ENCODE measurements at places on chromosomes 7 and 10. TPM values are rescaled to one million over a fixed set of nuclear protein-coding genes. Genes with fewer than 3 reads are reported as not detected.

GRCh38 chr7:27051451-27051850 lies 44.3 kb downstream of the HOXA1 start:
- DNase-seq = no peak

DNA sequence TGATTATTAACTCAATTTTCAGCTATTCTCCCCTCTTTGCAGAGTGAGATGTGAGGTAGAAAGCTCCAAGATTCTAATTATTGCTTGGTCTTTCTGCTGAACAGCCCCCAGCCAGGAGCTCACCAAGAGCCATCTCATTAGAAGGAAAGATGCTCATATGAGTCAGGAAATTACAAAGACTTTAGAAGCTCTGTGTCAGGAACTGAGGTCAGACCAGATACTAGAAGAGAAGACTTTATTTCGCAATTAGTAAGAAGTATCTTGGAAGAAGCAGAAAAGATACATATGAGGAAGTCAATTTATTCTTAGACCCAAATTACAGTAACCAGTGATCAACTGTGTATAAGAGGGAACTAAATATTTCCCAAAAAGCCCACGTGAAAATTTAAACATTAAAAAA lies 626.9 kb downstream of the ZWINT start:
- DNase-seq = no peak

GRCh38 chr10:88979153-88979562 lies 11.4 kb upstream of the FAS start:
- no peak for DNase-seq

The IL15RA gene
- total RNA-seq = 18.0 TPM

- DNase-seq = peak; percentile 73
Measured at GRCh38 chr10:12419262-12419847, 70.0 kb downstream of the CAMK1D start.

The ICA1 gene
- 37.6 TPM for total RNA-seq

DNA sequence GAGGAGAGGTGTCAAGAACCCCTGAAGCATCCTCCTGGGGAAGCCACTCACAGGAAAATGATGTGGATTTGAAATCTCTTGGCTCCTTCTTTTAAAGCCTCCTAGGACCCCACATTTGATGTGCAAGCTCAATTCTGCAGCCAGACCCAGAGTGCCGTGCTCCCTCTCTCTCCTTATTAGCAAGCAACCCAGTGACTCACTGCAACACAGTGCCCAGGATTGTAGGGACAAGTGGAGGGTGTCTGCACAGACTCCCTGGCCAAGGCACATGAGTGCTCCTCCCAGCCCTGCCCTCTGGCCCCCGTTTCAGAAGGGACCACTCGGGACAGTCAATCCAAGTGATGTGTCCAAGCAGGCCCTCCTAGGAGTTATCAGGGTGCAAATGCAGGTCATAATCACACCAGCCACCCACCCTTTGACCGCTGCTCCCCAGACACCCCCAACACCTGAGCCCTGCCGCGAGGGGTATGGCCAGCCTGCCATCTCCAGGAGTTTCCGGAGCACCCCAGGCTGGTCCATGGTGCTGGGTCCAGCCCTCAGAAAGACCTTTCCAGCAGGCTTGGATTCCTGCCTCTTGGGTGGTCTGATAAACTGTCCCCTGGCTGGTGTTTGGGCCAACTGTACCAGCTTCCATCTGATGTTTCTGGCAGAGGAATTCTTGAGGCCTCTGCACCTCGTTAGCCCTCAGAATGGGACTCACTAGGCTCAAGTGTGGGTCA lies 54.5 kb upstream of the CXCL12 start:
- no peak for DNase-seq

DNA sequence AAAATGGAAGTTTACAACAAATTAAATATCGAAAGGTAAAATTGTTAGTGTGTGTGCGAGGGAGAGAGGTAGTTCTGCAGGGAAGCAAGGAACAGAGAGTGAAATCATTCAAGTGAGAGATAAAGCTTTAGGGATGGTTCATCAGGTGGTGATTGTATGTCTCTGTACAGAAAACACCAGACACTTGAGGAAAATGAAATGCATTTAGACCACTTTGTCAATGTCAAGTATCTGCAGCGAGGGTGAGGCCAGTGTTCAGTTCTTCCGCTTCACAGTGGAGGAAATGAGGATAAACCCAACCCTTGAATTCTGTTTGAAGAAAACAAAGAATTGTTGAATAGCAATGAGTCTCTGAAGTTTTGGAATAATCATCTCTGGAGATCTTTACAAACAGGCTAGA lies 14.4 kb upstream of the ITGB1 start:
- DNase-seq = no peak

GRCh38 chr10:104406715-104407650 lies 53.4 kb downstream of the CFAP58 start:
- DNase-seq = no peak

The ASB4 gene
- not detected for total RNA-seq

The SPDYE2 gene
- not detected for total RNA-seq

DNA sequence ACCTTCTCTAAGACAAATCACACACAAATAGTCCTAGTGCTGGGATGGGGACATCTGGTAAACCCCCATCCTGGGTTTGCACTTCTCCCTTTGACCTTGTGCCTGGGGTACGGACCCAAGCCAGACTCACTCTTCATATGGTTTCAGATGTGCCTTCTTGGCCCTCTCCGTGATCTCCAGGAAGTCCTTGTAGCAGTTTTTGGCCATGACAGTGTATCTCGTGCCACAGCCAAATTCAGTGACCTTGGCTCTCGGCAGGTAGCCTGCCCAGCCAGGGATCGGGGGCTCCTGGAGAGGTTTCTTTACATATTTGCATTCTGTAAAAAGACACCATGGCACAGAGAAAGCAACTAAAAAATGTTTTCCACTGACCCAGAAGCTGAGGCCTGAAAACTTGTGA lies 43.9 kb downstream of the PNLIPRP2 start:
- DNase-seq = no peak

DNA sequence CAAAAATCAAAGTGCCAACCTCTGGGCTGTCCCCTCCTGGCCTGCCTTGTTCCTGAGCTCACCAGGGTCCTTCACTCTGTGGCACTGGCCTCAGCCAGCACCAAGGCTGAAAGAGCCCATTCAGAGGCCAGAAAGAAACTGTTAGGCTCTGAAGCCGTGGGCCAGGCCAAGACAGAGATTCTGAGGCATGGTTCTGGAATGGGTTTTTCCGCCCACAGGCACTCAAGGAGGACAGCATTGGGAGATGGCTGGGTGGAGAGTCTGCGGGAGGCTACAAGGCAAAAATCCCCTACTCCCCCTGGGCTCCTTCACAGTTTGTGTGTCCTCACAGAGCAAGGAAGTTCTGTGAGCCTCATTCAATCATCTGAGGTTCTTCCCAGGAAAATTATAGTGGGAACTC lies 31.7 kb downstream of the GRIFIN start:
- no peak for DNase-seq

GRCh38 chr10:120511165-120511564 lies 54.1 kb downstream of the PLPP4 start:
- DNase-seq = no peak

GRCh38 chr10:44759122-44759521 lies 152.0 kb upstream of the TMEM72 start:
- DNase-seq = no peak

GRCh38 chr7:78563191-78563590 lies 764.6 kb downstream of the PHTF2 start:
- DNase-seq = no peak

DNA sequence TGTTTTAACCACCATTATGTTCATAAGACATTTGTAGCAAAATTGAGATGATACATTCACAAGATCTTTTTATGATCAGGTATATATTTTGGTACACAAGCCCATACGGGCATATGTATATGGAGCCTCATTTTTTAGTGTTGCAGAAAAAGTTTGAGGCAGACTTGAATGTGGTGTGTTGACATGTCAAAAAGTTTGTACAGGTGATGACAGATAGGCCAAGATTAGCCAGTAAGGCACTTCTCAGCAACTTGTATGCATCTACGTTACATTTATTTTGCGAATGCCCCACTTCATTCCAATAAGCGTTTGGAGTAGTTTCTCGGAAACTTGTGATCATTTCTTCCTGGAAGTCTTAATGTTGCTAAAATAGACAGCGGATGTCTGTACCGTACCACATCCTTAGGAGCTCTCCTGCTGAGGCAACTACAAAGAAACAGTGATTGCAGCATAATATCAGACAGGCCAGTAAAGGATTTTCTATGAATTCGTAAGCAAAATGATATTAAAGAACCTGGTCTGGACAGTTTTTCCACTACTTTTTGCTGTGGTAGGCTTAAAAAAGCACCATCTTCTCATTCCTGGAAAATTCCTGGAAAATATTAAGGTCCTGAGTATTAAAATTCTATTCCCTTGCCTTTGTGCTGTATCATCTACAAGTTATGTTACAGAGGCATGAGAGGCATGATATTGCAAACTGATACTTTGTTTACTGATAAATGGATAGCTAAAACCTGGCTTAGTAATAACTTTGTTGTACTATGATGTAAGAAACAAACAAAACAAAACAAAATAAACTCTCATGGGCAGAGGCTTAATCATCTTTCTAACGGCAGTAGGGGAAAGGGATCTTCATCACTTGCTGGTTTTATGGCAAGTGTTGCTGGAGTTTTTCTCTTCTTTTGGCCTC lies 153.6 kb downstream of the HDAC9 start:
- DNase-seq = no peak

The SHTN1 gene
- total RNA-seq = 2.1 TPM

GRCh38 chr10:13758312-13758711 lies 171.5 kb downstream of the PRPF18 start:
- DNase-seq = peak; percentile 69

DNA sequence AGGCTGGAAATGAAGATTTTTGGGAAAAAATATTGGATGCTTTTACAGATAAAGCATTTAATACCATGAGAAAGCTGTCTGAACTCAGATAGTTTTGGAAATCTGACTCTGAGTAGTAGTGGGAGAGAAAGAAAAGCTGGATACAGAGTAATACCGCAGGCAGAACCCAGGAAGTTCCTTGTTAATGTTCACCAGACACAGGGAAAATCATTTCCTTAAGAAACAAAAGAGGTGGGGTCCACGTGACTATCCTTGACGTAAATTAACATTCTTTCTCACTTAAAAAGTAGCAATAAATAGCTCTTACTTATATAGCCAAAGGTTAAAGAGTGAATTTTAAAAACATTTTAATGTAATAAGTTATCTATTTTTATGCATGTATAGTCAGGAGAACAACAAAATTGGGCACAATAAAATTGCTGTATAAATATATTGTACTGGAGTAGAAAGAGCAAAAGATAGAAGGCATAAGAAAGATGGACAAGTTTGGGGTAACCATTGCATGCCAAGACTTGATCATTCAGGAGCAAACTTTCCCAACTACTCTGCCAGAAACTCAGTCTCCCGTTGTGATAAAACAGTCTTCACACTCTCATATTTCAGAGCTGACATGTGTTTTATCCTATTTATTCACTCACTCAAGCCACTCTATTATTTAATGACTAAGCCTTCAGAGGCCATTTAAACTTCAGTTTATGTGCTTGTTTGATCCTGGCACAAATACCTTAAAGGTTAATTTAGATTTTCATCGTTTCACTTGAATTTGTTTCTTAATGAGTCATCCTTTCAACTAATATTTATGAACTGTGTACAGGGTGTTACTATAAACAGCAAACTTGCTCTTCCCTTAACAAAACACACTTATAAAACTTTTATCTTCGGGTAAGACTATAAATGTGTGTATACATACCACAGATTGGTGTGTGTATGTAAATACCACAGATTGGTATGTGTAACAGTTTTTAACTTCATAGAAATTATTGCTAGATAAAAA lies 143.1 kb downstream of the GNAI1 start:
- DNase-seq = peak; percentile 68

The HILPDA gene
- total RNA-seq = 10.2 TPM

GRCh38 chr10:60905580-60905979 lies 38.4 kb downstream of the RHOBTB1 start:
- peak; percentile 33 for DNase-seq

- DNase-seq = no peak
Measured at GRCh38 chr10:11153245-11153644, 135.6 kb downstream of the CELF2 start.

The IDI2 gene
- not detected for total RNA-seq

GRCh38 chr7:40551685-40552576 lies 417.1 kb downstream of the SUGCT start:
- no peak for DNase-seq

The ENTPD7 gene
- total RNA-seq = 18.4 TPM

The GNG11 gene
- 460 TPM for total RNA-seq

GRCh38 chr10:3530783-3531645 lies 254.0 kb downstream of the KLF6 start:
- no peak for DNase-seq

The EGFR gene
- 0.26 TPM for total RNA-seq

The CHST3 gene
- total RNA-seq = 4.6 TPM

GRCh38 chr10:127196282-127197153 lies at the start of gene INSYN2A:
TSS of gene INSYN2A (minus strand) at chr10:127196591. CDS start at chr10:127176395, 20,196 bp downstream.
- DNase-seq = peak; percentile 49

- no peak for DNase-seq
Measured at GRCh38 chr10:130491011-130491692, 355.0 kb downstream of the GLRX3 start.

- no peak for DNase-seq
Measured at GRCh38 chr7:133543657-133544056, 290.8 kb downstream of the EXOC4 start.

GRCh38 chr7:7178081-7178480 lies 4.3 kb upstream of the C1GALT1 start:
- no peak for DNase-seq

- no peak for DNase-seq
Measured at GRCh38 chr10:132341781-132342180, 9.8 kb downstream of the LRRC27 start.

GRCh38 chr10:89576022-89576421 lies 40.6 kb upstream of the SLC16A12 start:
- DNase-seq = no peak

GRCh38 chr10:108566316-108567107 lies 1356.8 kb downstream of the XPNPEP1 start:
- no peak for DNase-seq

DNA sequence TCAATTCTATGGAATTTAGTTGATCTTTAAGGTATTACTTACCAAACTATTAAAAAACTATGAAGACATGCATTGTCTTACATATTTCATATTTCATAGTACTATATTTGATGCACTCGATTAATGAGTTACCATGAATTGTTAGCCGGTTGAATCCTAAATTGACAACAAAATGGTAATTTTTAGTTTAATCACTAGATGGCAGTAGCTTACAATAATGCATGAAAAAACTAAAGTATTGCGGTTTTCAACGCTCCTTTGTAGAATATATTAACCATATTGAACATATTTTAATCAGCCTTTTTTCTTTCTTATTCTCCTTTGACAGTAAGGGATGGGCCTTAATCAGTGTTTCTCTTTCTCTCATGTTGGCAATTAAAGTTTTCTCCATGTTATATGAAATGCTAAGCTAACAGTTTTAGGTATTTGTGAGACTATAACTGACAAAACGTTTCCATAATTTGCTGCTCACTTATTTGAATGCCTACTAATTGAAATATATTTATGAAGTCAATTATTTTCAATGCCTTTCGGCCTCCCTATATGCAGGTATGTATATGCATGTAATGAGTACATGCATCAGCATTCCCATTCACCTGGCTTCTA lies 48.5 kb upstream of the ARL4A start:
- peak; percentile 44 for DNase-seq

The FKBP6 gene
- total RNA-seq = not detected

The CTAGE15 gene
- total RNA-seq = 0.13 TPM

- no peak for DNase-seq
Measured at GRCh38 chr10:110649347-110650264, 5.5 kb downstream of the RBM20 start.

The ZMIZ2 gene
- 7.5 TPM for total RNA-seq
